ENCODE measurements at places on chromosomes 5 and 9. TPM values are rescaled to one million over a fixed set of nuclear protein-coding genes. Genes with fewer than 3 reads are reported as not detected.

Gene AGXT2
- total RNA-seq: not detected

Gene PLPP7
- total RNA-seq: 2.3 TPM

Gene ANGPTL2
- total RNA-seq: 7.7 TPM

Gene FOXD4L5
- under 0.01 TPM for total RNA-seq

Gene PPIC
- total RNA-seq: 66.2 TPM

- no peak for DNase-seq
Measured at GRCh38 chr5:36854402-36855140, 22.0 kb upstream of the NIPBL start.

DNA sequence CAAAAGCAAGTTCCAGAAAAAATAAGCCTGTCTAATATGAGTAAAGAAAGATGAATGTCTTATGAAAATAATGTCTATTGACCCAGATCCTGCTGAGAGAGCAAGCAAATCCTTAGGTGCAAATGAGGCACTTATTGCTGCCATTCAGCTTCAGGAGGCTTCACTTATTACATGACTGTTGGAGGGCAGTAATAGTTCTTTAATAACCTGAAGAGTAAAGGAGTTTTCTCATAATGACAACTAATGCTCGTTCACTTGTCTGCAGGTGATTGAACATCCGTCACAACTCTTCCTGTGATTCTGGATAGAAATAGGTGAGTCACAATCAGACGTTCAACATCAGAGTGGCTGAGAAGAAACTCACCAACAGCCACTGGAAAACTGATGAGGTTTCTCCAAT lies 58.3 kb downstream of the SPOCK1 start:
- DNase-seq: no peak

- no peak for DNase-seq
Measured at GRCh38 chr9:14222149-14222835, 91.6 kb downstream of the NFIB start.

DNA sequence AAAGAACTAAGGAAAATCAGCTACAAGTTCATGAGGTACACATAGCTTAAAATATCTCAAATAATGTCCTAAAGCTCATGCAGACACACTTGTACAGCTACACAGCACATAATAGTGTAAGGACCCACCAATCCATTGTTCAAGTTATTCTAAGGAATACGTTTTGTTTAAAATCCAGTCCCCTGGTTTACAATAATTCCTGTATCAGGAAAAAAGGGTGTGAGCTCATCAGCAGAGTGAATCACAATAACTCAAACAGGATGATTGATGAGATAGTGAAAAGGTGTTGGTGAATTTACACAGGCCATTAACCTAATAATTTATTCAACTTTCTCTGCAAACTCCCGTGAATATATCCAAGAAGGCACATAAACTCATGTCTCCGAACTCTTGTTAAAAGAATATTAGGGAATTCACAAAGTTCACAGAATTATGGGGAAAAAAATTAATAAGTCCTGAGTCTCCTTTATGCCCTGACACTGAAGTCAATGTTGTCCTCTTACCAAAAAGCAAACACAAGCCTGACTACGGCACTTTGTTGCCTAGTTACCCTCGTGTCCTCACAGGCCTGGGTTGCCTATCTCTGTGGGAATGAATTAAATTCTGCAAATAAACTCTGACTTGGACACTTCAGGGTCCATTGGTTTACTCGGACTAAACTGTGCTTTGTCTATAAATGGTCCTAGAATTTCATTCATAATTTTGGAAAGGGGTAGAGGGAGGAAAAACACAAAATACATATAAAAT lies 142.8 kb upstream of the PDE4D start:
- DNase-seq: no peak

GRCh38 chr9:37017546-37017945 lies 16.5 kb downstream of the PAX5 start:
- DNase-seq: no peak

- DNase-seq: no peak
Measured at GRCh38 chr5:60371065-60371464, 328.9 kb downstream of the DEPDC1B start.

DNA sequence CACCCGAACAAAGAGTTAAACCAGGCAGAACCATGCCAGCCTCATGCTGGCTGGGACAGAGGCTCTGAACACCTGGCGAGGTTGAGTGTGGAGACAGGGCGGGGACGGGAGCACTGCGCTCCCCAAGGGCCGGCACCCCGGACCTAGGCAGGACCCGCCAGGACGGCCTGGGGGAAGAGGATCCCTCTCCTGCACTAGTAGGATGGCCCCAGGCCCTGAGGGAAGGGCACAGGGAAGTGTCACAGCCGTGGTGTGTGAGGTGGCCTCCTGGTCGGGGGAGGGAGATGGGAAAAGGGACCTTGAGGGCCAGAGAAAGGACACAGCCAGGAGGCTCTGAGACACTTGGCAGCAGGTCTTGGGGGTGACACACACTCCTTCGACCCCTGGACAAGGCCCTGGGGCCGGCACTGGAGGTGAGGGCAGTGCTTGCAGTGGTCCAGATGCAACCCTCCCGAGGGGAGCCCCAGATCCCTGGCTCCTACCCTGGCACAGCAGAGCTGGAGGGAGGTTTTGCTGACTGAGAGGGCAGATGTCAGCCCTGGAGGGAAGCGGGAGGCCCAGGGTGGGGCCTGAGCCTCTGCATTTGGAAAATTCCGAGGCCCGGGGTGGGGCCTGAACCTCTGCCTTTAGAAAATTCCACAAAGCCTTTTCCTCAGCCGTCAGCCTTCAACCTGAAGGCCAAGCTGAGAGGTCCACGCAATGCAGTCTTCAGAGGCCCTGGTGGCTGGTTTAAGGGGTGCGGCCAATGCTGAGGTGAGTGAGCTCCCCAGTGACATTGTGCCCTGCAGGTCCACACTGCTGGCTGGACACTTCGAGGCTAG lies 24.8 kb upstream of the TERT start:
- no peak for DNase-seq

DNA sequence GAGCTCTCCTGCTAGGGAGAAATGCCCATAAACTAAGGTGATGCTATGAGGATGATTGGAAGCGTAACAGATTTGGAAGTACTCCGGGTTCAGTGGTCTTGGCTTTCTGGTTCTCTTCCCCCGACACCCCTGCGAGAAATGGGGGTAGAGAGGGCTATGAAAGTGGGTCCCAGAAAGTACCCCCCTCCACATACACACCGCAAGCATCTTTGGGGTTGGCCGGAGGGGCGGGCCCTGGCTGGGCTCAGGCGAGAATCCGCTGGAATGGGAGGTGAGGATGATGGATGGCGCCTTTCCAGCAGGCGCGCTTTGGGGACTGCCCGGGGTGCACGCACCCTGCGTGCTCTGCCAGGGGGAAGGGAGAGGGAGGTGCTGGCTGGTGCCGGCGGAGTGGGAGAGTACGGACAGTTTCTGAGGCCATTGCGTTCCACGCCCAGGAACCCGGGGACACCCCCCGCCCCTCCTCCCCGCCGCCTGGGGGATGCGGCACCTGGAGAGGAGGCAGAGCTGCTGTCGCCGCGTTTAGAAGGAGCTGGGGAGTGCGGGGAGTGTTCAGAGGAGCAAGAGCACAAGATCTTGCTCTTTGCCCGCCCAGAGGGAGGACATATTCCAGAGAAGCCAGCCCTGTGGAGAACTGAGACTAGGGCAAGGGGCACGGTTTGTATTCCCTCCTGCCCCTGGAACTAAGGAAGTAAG lies 1.9 kb downstream of the PCSK5 start:
- DNase-seq: no peak

- no peak for DNase-seq
Measured at GRCh38 chr5:313806-314376, 7.6 kb upstream of the AHRR start.

DNA sequence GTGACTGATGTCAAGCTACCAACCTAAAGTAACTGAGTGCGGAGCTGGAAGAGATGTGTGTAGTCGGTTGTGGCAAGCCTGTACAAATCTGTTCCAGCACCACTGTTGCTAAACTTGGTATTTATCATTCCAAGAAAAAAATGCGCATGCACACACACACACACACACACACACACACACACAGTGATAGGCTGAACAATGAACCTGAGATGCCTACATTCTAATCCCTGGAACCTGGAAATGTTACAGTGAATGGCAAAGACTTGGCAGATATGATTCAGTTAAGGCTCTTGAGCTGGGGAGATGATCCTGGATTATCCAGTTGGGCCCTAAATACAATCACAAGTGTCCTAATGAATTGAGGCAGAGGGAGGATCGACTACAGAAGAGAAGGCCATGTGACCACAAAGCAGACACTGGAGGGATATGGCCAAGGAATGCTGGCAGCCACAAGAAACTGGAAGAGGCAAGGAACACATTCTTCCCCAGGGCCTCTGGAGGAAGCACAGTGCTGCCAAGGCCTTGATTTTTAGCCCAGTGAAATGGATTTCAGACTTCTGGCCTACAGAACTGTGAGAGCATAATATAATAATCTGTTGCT lies 49.7 kb upstream of the LHFPL2 start:
- no peak for DNase-seq

DNA sequence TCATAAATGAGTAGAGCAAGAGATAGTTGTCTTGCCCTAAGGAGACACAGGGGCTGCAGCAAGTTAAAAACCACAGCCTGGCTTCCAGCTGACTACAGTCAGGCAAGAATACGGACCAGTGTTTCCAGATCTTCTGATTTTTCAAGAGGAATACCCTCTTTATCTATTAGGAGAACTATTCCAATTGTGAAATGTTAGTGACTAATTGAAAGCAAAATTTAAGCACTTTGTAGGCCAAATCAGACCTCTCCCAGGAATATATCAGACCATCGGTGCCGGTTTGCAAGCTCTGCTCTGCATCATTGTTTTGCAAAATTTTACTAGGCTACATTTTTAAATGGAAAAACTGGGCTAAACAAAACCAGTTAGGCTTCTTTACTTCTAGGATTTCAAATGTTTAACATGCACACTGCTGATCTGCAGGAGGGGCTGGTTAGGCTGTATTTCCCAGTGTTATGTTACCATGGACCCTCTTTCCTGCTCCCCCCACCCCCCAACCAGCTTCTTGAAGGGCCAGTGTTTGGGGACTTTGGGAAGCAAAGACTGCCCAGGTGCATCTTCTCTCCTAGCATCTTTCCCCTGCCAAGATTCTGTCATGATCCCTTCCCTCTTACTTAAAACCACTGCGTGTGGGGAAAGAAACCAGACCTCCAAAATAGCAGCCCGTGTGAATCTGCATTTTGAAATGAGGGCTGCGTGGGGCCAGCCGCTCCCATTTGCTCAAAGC lies 1.1 kb upstream of the ARSI start:
- no peak for DNase-seq

DNA sequence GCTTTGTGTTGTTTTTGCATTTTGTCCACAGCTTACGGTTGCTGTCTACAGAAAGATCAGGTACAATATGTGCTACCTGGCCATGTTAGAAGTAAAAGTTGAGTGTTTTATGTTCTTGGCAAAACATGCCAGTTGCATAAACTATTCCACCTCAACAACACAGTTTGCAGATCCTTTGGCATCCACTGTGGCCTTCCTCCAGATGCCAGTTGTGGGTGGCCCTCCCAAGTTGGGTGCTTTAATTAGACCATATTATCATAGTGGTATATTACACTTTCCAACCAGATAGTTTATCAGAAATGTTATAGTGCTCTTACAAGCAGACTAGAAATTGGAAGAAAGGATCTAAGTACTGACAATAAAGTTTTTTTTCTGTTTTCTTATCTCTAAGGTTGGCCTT lies 386.9 kb upstream of the KCNN2 start:
- no peak for DNase-seq

GRCh38 chr9:34338665-34339385 lies 9.5 kb downstream of the NUDT2 start:
- DNase-seq: no peak

DNA sequence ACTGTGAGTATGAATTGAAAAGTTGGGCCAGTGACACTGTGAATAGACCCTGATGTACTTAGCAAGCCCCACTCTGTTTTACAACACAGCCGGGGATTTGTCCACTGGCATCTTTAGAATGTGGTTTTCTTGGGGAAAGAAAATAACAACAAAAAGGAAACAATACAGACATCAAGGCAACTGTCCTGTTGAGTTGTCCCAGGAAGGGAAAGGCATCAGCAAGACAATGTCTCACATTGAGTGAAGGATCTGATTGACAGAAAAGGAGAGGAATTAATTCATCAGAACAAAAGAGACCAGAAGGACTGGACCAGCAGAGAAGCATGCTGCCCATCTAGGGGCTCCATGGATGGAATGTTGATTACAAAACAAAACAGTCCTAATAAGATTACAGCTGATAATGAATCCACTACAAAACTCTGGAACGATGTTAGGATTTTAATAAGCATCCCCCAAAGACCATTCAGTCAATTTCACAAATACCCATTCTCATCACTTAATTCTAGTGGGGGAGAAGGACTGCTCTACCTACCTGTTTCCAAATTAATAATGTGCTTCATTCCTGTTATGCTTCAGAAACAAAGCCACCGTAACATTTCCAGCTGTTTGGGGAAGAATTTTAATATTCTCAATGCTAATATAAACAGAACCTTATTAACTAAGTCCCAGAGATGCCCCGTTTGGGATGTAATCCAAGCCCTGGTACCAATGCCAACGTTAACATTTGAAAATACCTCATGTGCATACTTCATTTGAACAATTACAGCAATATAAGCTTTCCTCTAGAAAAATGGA lies 298.0 kb downstream of the SPOCK1 start:
- no peak for DNase-seq

Measured in dermis microvascular lymphatic vessel endothelial cell (primary cell).